Astrocyte of the spinal cord (primary cell): ENCODE measurements at places on chromosomes 16 and 17.
A peak's percentile ranks its signal among the peaks of the same experiment; 100 is the strongest.

GRCh38 chr17:79201536-79202227 lies 127.1 kb downstream of the ENGASE start:
- no peak for DNase-seq

DNA sequence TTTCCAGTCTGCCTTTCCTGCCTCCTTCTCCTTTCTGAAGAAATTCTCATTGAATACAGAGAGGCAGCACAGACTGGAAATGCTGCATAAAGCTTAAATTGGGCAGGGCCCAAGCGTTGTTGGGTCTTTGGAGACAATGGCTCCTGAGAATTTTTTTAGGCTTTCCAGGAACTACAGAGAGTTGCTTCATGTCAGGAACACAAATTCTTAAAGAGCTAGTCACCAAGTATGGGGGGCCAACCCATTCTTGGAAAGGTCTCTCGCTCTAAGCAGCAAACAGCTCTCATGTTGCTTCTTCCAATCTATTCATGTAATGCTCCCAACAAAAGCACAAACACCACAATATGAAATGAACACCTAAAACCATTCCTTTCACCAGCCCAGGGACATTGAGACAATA lies 6.9 kb downstream of the HNF1B start:
- peak; percentile 63 for DNase-seq

- DNase-seq, result no peak
Observed at GRCh38 chr17:81715872-81716673, 4.0 kb downstream of the SLC25A10 start.

GRCh38 chr17:3583456-3583855 lies 25.8 kb downstream of the TRPV1 start:
- no peak for DNase-seq

DNA sequence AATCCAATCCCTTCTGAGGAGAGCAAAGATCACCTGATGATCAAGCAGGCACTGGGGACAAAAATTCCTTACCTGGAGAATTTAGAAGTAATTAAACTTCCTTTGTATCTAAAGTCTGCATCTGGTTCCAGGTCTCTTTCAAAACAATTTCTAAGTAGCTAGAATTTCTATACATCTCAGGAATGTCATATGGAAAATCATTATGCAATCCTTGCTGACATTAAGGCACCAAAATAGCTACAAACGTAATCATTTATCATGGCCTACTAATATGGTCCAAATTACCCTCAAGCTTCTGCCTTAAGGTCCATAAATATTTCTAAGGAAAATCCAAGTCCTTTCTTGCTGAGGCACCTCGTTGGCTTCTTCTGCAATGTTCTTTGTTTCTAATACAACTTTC lies 32.9 kb upstream of the YPEL2 start:
- DNase-seq, result no peak

DNA sequence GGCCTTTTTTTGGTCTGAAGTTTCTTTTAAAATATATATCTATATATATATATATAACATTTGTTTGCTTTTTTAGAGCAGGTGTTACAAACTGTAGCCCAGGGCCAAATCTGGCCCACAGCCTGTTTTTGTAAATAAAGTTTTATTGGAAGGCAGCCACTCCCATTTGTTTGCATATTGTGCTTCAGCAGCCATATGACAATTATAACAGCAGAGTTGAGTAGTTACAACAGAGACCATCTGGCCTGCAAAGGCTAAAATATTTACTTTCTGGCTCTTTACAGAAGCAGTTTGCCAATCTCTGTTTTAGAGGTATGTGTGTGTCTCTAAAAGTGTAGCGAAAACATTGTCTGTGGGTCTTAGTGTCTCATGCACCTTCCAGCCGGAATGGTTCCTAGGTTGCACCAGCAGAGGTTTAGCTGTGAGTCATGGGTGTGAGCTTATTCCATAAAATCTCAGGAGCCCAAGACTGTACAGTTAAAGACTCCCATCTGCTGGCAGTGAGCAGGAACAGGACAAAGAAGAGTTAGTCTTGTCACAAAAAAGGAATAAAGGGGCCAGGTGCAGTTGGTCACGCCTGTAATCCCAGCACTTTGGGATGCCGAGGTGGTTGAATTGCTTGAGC lies 23.8 kb downstream of the LCMT1 start:
- DNase-seq, result peak; percentile 57

- no peak for DNase-seq
Observed at GRCh38 chr16:67235816-67236562, 9.1 kb downstream of the TMEM208 start.

DNA sequence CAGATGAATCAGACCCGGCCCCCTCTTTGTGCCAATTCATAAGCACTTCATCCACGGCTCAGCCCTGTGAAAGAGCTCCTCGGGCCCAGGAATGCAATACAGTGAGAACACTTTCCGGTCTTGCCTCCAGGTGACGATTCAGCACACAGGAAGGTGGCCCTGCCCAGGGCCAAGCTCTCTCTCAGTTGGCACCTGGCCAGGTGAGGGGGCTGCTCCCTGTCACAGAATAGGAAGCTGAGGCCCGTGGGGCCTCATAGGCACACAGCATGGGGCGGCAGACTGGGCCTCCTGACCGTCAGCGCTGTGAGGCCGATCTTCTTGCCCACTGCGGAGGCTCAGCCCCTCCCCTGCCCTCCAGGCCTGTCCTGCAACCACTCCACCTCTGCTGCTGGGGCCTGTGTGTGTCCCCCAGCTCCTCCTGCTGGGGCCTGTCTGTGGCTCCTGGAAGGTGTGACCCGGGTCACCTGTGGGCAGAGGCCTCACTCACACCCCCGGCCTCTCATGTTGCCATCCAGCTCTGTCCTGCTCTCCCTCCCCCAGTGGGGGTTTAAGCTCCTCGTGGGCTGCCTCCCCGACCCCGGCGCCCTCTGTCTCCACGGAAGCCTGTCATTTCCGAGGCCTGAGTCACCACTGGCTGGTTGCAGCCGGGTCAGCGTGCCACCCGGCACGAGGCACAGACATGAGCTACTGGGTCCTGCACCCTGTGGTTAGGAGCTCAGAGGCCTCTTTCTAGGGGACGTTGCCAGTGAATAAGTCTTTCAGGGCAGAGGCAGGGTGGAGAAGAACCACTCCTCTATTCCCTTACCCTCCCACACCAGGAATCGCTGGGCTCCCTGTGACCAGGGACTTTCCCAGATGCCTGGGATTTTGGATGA lies 114.4 kb downstream of the SEC14L1 start:
- peak; percentile 75 for DNase-seq

GRCh38 chr17:21772321-21772720 lies 80.0 kb downstream of the KCNJ18 start:
- no peak for DNase-seq

DNA sequence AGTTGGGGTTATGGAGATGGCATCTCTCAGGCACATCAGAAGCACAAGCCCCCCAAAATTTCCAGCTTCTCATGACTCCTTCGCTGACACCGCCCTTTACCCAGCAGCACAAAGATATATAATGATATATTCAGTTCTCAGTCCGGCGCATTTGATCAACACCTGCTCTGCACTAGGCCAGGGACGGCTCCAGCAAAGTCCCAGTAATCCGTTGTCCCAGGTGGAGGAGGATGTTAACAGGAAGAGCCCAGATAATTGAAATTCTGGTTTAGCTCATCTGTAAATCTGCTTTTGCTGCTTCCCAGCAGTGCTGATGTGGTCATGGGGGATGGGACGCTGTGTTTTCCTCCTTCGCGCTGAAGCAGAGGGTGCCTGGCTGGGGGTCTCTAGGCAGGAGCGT lies 131.5 kb downstream of the OR1D5 start:
- DNase-seq, result no peak

DNA sequence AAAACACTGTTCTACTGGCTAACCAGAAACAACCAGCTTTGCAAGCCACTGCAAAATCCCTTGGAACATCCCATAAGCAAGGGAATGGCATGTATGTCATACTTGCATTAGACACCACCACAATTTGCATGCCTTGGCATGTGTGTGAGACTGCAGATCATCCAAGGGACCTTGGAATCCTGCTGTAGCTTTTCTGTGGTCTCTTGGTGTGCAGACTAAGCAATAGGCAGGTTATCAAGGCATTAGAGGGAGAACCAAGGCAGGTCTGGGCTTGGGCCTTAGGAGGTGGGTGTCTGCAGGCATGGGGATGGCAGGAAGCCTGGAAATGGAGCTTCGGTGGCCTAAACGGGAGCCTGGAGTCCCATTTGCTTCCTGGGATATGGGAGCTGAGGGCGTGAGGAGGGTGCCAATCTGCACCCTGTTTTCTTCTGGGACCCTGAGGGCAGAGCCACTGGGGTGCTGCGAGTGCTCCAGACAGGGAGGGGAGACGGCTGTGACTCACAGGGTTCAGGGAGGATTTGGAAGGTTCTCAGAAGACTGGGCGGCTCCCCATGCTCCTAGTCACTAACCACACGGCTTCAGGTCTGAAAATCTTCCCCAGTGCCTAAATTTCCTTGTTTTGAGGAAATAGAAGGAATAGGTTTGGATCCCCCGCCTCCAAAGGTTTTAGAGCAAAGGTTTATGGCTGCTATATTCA lies 36.6 kb downstream of the FAM20A start:
- no peak for DNase-seq

DNA sequence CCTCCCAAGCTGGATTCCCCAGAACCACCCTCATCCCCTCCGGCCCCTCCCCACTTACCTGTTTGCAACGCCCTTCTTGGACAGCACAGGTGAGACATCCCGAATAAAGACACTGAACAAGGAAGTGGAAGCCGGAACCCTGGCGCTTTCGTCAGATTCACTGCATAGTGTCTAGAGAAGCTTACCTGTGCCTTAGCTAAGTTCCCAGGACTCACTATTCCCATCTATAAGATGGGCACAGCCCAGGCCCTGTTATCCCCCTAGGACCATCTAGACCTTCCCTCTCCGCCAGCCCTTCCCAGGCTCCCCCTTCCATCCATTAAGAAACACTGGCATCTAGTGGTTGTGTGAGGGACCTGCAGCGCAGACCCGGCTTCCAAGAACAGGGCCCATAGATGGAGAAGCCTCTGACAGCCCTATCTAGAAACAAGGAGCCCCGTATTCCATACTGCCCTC lies 26.9 kb upstream of the RPL38 start:
- peak; percentile 57 for DNase-seq

DNA sequence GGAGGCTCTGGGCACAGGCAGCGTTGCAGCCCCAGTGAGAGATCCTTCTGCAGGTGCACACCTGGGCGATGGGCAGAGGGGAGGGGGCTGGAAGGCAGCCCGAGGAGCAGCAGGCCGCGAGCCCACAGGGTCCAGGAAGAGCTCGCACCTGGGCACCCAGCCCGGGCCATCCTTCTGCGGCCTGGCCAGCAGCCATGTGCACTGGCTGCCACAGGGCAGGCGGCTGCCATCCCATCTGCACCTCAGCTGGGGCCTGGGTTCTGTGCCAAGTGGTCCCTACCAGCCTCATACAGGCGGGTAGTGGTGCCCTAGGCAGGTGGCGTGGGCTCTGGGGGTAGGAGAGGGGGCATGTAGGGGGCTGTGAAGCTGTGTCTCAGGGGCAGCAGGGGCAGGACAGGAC lies 197.2 kb downstream of the RBFOX3 start:
- no peak for DNase-seq

DNA sequence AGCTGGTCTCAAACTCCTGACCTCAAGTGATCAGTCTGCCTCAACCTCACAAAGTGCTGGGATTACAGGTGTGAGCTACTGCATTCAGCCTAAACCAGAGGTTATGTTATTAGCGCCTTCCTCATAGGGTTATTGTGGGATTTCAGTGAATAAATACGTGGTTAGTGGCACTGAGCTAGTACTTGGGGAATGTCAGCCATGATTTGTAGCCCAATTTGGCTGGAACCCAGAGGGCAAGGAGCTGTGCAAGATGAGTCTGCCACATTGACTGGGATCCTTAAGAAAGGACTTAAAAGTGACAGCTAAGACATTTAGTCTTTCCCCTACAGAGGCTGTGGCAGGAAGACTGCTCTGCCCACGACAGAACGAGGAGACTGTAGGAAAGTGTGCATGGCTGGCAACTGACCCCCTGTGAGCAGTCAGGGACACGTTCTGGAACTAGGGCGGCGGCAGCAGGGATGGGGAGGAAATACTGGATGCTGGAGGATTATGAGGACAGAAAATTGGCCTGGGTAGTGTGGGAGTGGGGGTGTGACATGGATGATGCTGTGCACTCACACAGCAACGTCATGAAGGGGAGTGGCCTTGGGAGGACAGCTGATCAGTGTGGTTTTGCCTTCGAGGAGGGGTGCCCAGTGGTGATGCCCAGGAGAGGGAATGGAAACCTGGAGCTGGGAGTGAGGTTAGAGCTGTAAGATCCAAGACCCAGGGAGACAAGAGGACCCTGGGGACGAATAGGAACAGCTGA lies 14.6 kb downstream of the ATP5PD start:
- DNase-seq, result peak; percentile 75
